Brain (organoid and tissue), 16 donors: ENCODE measurements at places on chromosomes 2 and 18. TPM values are rescaled to one million over a fixed set of nuclear protein-coding genes. Genes with fewer than 3 reads are reported as not detected.

Gene ITGB1BP1
- polyA plus RNA-seq, result 64.5 TPM

Gene MYOM1
- 3.1 TPM for polyA plus RNA-seq

Gene HOXD1
- 2.1 TPM for polyA plus RNA-seq

Gene ITGA6
- 7.3 TPM for polyA plus RNA-seq

Gene DCDC2C
- not detected for polyA plus RNA-seq

Gene METTL5
- polyA plus RNA-seq, result 35.3 TPM

Gene ALK
- 0.41 TPM for polyA plus RNA-seq

Gene STARD6
- polyA plus RNA-seq, result 0.75 TPM

Gene INHBB
- 13.9 TPM for polyA plus RNA-seq

Gene CRYGB
- not detected for polyA plus RNA-seq

Gene CHRND
- polyA plus RNA-seq, result not detected

Gene SCN1A
- polyA plus RNA-seq, result 1.0 TPM

Gene RBM43
- 1.1 TPM for polyA plus RNA-seq

Gene TAF1B
- polyA plus RNA-seq, result 5.5 TPM

Gene CXCR2
- 0.29 TPM for polyA plus RNA-seq

Gene LYPD6B
- 0.22 TPM for polyA plus RNA-seq

Gene TMEFF2
- polyA plus RNA-seq, result 7.2 TPM

Gene NLRC4
- not detected for polyA plus RNA-seq

Gene CLEC4F
- polyA plus RNA-seq, result not detected

Gene IL1RL1
- polyA plus RNA-seq, result 1.7 TPM

Gene TCF23
- polyA plus RNA-seq, result not detected

Gene ZNF804A
- 1.3 TPM for polyA plus RNA-seq

Gene KCNJ3
- 3.1 TPM for polyA plus RNA-seq

Gene SLC25A12
- polyA plus RNA-seq, result 12.3 TPM

Gene COL4A4
- polyA plus RNA-seq, result 0.63 TPM

Gene GPR148
- not detected for polyA plus RNA-seq

Gene POTEI
- not detected for polyA plus RNA-seq
